ENCODE measurements at places on chromosomes 5 and 9.

DNA sequence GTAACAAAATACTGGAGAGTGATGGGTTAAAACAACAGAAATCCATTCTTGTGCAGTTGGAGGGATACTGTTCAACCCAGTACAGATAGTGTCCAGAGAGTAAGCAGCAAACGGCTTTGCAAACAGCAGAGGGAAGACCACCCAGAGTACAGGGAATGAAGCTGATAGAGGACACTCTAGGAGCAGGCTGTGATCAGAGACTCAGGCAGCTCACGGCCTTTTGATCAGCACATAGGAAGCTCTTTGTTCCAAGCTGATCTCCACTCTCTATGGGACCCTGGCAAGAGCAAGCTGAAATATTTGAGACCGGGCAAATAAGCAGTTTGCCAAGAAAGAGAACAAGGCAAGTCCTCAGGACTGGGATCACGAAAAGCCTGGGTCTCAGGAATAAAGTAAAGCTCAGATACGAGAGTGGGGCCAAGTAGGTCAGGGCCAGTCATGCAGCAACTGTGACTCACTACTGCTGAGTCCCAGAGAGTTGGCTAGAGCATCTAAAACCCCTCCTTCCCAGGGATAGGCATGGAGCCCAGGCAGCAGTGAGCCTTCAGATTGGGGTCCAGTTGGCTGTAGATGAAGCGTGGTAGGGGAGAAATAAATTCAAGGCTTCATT is 52.4 kb downstream of the MELK start:
- DNase-seq: peak; percentile 65

DNA sequence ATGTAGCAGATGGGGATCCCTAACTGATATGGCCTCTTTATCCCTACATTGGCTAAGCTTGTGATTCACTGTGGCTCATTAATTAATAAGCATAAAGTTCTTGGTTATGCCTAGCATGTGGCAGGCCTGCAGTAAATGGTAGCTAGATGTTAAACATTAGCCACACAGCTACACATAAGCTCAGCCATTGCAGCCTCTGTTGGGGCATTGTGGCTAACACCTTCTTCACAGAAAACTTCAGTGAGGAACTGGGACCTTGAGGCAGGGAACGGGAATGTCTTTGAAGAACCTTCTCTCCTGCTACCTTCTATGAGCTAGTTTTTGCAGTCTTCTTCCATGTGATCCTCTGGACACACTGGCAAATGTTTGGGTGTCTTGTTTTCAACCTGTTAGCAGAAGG is 338.2 kb downstream of the NTRK2 start:
- no peak for DNase-seq

DNA sequence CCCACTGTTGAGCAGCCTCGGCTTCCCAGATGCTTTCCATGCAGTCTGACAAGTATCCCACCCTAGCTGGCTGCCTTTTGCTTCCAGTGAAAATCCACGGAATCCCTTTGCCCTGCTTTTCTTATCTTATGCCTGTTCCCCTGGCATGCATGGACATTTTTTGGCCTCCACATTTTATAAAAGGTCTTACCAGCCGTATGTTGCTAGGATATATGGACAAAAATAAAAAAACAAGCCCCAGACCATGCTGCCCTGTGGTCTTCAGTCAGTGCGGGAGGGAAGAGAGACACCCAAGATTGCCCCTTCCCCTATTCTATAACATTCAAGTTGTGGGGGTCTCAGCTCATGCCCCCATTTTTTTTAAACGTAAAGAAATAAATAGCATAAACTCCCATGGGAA is 129.6 kb downstream of the COL23A1 start:
- DNase-seq: no peak

- no peak for DNase-seq
These were observed 545.3 kb upstream of the PTPRD start for GRCh38 chr9:11158063-11158462.

DNA sequence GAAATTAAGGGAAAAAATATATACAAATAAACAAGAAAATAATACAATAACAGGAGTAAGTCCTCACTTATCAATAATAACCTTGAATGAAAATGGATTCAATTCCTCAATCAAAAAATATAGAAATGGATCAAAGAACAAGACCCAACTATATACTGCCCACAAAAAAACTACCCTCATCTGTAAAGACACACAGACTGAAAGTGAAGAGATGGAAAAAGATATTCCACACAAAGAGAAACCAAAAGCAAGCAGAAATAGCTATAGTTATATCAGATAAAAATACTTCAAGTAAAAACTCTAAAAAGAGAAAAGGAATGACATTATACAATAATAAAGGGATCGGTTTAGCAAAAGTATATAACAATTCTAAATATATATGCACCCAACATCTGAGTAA is 66.5 kb downstream of the KIAA0825 start:
- no peak for DNase-seq

DNA sequence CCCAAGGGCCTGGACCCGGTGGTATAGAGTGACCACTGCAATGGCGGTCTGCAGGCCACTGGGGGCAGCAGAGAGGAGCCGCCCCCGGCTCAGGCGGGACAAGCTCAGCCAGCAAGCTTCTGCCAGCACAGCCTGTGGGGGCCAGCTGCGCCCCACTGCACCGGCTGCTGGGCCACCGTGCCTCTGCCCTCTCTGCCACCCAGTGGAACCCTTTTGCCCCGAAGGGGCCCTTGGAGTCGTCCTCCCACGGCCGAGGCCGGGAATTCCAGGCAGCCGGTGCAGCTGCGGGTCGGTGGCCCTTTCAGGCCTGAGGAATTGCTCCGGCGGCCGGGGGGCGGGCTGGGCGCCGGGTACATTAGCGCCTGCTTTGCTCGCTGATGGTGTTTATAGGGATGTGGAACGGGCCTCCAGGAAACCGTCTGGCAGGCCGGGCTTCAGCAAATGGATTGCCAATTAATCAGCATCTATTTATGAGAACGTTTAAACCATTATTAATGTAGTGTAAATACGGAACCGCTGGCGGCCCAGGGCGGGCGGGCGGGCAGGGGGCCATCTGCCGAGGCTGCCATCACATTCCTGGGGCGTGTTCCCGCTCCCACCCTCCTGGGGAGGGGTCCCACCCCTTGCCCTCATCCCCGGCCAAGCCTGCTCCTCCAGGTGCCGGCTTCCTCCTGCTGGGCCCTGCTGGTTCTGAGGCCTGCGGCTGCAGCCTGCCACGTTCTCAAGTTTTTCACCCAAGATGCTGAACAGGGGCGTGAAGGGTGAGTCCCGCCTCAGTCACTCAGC is 127.4 kb downstream of the BARX1 start:
- peak; percentile 21 for DNase-seq

GRCh38 chr5:95883185-95884016 is 60.9 kb upstream of the GLRX start:
- DNase-seq: no peak

DNA sequence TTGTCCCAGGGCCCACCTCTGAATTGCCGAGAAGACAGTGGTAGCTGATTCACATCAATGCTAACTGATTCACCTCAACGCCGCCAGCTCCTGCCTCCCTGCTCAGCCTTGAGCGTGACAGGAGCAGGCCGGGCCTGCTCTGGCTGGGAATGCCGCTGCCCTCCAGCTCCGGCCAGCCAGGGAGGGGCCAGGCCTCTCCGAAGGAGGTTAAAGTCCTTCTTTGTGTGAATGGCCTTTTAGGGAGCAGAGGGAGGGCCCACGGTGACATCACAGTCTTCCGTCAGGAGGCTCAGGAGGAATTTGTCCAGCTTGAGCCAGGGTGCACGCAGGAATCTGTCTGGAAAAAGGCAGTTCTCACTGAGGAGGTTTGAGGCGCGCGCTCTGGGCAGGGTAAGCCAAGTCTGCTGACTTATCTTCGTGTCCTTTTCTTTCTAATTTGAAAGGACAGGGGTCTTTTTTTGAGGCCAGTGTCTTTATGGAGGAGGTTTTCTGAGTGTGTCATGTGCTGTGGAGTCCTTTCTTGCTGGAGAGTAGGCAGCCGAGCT is 82.7 kb downstream of the C9orf152 start:
- DNase-seq: peak; percentile 82

DNA sequence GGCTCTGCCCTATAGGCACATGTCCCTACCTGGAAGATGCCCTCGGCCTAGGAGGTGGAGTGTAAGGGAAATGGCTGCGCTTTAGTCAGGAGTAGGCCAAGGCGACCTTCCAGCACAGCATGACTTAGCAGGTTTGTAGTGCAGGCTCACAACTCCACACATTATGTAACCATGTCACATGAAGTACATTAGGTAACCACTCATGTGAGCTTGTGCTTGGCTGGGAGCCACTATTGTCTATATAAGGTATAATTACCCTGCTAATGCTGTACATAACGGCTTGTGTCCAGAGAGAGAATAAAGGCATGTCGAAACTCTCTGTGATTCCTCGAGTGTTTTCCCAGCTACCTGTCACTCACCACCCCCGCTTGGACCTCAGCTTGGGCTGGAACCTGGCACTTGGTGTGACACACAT is 74.9 kb downstream of the CAMK4 start:
- no peak for DNase-seq

DNA sequence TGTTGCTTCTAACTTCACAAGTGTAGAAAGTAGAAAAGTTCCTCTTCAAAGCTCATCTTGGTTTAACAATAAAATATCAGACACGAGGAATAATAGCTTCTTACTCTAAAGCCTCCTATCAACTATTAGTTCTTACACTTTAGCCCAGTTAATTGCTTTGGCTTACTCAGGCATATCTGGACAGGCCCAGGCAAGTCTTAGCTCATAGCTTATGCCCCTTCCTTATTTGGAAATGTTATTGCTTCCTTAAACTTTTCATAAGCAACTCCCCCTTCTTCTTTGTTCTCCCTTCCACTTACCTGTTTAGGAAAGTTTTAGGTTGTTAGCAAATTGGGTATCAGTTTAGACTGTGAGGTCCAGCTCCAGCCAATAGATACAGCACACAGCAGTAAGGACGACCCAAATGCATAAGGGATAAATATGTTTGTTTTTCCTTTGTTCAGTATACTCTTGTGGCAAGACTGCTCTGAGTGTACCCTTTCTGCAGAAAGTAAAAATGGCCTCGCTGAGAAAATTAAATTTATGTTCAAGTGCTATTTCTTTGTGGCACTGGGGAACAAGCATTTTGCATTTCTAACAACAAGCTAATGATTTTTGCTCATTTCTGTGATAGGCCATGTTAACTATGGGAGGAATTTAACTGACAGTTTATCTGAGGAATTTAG is 162.1 kb downstream of the SMC2 start:
- no peak for DNase-seq

GRCh38 chr9:114851306-114851705 is 45.5 kb upstream of the TNFSF15 start:
- no peak for DNase-seq

GRCh38 chr5:31273631-31274378 is 80.3 kb downstream of the CDH6 start:
- DNase-seq: no peak

GRCh38 chr5:73183000-73183399 is 10.0 kb downstream of the TMEM174 start:
- no peak for DNase-seq

DNA sequence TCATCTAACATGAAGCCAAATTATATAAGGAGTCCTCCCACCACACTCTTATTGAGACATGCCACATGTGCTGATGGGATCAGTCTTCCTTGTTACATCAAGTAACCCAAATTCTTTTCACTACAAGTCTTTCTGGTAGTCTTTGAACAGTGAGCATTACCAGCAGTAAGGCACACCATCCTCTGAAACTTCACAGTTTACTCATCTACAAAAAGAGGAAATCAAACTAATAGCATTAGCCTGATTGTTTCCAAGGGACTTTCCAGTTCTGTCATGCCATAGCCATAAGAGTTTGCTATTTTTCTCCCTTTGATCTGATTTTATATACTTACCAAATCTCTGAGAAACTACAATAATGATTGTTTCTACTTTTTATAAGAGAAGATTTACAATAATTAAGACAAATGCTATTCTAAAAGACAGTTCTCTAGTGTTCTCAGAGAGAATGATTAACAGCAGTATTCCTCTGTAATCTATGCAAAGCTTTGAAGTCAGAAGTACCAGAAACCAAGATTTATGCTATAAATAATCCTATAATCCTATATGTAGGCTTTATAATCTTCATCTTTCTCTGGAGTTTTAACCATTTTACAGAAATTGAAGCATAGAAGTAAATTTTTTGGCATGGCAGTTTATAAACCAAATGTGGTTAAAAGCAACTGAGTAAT is 166.2 kb upstream of the ACO1 start:
- DNase-seq: no peak

DNA sequence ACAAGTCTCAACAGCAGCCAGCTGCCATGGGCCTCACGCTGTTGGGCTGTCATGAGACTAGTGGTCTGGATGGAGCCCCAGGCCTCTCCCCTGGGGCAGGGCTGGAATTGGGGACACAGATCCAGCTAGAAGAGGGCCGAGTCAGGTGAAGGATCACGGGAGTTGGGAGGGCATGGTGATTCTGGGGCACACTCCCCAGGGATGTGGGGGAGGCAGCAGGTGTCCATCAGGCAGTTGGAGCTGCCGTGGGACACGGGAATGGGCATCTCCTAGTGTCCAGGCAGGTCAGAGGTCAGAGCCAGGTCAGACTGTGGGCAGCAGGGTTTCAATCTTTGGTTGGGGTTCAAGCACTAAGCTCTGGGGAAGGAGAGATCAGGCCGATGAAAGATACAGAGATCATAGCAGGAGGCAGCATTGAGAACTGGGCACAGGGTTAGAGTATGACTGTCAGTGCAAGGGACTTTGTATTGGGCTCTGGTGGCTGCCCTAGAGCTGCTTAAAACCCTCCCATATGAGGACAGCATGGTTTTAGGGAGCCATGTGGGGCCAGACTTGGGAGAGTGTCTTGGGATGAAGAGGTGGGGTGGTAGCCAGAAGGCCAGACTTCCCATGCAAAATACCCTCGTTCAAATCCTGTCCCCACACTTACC is 59.2 kb downstream of the ARHGEF37 start:
- no peak for DNase-seq

DNA sequence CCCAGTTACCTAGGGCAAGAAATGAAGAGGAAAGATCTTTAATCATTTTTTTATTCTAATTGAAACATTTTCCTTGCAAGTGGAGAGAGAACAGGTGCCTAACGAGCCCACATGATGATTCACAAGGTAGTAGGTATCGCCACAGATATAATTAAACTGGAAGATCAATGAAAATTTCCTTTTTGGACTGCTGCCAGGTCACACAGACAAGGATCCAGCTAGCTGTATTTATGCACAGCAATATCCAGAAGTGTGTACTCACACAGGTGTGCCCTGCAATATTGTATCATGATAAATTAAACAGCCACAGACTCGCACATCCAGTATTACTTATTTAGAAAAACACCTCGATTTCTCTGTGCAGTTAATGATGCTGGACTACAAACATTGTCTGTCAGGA is 294.0 kb upstream of the SMARCA2 start:
- DNase-seq: no peak

- DNase-seq: no peak
These were observed 24.1 kb upstream of the GABBR2 start for GRCh38 chr9:98732801-98733200.

- DNase-seq: peak; percentile 21
These were observed 128.3 kb upstream of the CCNH start for GRCh38 chr5:87541033-87541432.
